ENCODE measurements at places on chromosomes 1 and 21.

GRCh38 chr21:45418301-45419071 is 13.5 kb downstream of the COL18A1 start:
- DNase-seq: no peak

DNA sequence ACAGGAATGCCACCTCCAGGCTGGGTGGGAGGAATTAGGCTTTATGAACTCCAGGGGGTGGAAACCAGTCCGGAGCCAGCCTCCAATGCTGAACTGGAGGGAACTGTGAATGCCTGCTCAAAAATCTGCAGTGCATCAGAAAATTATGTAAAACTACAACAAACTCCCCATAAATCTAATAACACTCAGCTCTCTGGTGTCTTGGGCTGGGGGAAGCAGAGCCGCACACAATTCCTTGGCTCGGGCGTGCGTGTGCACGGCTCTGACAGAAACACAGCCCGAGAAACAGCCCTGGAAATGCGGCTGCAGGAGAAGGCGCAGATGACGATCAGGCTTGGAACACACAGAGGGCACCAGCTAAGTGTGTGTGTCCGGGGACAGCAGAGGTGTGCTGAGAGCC is 127.6 kb upstream of the VAMP3 start:
- DNase-seq: no peak

GRCh38 chr1:6421266-6421665 is 1.5 kb upstream of the HES2 start:
- DNase-seq: no peak

DNA sequence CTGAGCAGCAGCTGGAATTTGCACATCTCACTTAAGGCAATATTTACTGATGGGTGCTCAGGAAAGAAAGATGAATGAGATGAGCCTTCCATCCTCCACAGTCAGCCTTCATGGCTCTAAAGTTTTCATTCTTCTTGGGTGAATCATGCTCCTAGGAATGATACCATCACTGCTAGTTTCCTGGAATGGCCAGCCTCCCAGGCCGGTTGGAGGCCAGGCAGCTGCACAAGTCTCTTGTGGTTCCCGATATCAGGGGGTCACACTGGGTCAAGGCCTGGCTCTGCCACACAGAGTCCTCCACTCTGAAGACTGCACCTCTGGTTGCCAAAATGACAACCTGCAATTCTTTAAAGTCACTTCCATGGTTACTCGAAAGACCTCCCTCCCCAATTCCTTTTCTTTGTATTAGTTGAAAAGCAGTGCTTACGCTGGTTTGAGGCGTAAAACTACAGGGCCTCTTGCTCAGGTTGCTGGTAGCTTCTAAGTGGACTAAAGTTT is 46.2 kb upstream of the PALMD start:
- no peak for DNase-seq

DNA sequence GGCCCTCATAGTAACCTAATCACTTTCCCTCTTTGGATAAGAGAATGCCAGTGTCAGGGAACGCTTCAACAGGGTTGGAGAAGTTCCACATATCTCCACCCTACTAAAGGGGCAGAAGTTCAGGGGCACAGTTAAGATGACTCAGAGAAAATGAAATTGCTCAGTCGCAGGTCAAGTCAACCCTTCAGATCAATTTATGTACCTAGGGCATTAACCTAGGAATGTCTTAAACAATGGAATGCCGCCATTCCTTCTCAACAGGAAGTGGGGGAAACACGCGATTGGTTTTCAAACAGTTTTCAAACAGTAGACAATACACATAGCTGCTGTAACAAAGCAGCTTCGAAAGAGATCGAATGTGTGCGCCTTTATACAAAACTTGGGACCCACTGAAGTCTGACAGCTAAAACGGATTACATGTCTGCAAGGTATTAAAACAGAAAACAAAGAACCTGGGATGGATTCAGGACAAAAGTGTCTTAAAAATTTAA is 897 bp downstream of the SLC25A24 start:
- no peak for DNase-seq

GRCh38 chr1:150553392-150554085 is 4.3 kb downstream of the ADAMTSL4 start:
- DNase-seq: no peak

GRCh38 chr1:244049162-244050013 is 1.7 kb upstream of the ZBTB18 start:
- peak; percentile 75 for DNase-seq

GRCh38 chr21:42624095-42624790 is 29.2 kb upstream of the PDE9A start:
- DNase-seq: no peak

DNA sequence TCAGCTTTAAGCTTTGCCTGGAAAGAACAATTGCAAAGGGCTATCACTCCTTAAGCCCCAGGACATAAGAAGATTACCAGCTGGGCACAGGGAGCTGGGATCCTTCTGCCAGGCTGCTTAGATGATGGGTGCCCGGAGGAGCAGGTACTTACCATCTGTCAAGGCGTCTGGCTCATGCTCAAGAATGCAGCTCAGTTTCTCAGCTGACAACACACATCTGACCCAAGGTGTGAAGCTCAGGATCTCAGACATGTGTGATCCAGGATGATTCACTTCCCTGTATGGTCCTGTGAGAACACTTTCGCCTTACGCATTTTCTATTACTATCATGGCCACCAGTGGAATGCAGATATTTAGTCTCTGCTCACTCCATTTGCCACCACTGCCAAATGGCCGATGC is 14.7 kb upstream of the DISC1 start:
- no peak for DNase-seq

- DNase-seq: no peak
Observed at GRCh38 chr1:181356505-181357340, 126.6 kb upstream of the CACNA1E start.

GRCh38 chr1:42958488-42959319 is at the start of gene SLC2A1:
TSS of gene SLC2A1 (minus strand) at chr1:42958868. CDS start at chr1:42958651, 217 bp downstream.
- peak; percentile 96 for DNase-seq

GRCh38 chr1:156901966-156902915 is 8.7 kb downstream of the PEAR1 start:
- no peak for DNase-seq

GRCh38 chr21:44969066-44969670 is 29.3 kb downstream of the SLX9 start:
- no peak for DNase-seq

GRCh38 chr1:226697929-226698544 is 41.0 kb downstream of the ITPKB start:
- no peak for DNase-seq

GRCh38 chr1:223695014-223695548 is 17.3 kb upstream of the CAPN2 start:
- no peak for DNase-seq

DNA sequence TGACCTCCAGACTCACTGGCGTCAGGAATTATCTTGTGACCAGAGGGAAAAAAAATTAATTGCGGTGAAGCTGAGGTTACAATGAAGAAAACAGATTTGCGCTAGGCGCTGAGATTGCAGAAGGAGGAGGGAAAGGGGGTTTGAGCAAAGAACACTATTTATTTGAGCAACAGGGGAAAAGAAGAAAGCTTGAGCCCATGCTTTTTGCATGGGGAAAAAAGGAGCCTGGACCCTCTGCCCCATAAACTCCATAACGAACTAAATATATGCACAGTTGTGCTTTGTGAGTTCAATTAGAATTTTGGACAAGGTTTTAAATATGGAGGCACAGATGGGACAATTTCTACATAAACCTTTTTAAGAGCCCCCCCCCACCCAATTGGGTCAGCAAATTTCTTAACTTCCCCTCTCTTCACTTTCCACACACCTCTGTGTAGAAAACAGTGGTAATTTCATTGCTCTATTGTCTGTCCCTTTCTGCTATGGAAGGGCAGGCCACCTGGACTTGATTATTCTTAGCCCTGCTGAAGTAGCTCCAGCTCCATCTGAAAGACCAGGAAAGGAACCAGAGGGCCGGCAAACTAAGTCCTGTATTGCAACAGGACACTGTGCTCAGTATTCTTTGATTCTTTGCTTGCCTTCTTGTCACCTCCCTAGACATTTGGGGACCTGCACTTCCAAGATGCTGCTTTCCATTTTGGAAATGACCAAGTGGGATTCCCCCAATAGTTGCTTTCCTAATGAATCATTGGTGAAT is 862 bp upstream of the ID3 start:
- no peak for DNase-seq

GRCh38 chr1:26696119-26696653 is 371 bp downstream of the ARID1A start:
- DNase-seq: no peak

GRCh38 chr1:32464716-32465577 is at the start of gene ZBTB8B:
TSS of gene ZBTB8B (plus strand) at chr1:32465072. CDS start at chr1:32470625, 5,553 bp downstream.
- DNase-seq: peak; percentile 33

- DNase-seq: no peak
Observed at GRCh38 chr1:43970502-43970901, 692 bp downstream of the DPH2 start.

- DNase-seq: no peak
Observed at GRCh38 chr1:200206761-200207160, 179.3 kb downstream of the NR5A2 start.

DNA sequence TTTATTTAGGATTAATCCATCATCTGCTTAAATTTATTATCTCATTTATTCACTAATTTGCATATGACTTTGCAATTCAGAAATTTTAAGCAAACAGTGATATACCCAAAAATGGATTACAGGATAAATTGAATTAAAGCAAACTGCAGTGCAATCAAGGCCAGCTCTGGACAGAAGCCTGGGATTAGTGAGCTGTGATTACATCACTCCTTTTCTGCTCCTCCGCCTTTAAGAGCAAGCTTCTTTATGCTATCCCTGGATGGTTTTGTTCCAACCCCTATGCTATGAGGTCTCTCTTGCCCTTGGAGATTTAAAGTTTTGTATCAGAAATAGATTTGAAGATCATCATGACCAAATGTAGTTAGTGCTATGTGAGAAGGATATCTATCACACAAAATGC is 32.6 kb downstream of the GPR52 start:
- DNase-seq: no peak

DNA sequence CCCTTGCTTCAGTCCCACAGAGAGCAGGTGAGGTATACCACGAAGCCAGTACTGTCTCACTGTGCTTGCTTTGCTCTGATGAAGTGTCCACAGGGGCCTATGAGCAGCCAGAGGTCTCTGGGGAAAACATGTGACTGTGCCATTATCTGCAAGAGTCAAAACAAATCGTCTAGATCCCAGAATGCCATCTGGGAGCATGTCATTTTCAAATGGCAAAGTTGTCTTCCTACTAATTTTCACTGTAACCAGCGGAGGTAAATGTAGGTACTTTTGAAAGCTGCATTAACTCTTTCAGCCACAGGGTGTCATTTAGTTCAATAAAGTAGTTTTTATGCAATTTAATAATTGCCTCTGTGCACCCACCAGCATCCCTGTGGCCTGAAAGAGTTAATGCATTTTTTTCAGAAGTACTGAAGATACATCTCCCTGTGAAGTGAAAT is 173.6 kb upstream of the SGIP1 start:
- DNase-seq: no peak

DNA sequence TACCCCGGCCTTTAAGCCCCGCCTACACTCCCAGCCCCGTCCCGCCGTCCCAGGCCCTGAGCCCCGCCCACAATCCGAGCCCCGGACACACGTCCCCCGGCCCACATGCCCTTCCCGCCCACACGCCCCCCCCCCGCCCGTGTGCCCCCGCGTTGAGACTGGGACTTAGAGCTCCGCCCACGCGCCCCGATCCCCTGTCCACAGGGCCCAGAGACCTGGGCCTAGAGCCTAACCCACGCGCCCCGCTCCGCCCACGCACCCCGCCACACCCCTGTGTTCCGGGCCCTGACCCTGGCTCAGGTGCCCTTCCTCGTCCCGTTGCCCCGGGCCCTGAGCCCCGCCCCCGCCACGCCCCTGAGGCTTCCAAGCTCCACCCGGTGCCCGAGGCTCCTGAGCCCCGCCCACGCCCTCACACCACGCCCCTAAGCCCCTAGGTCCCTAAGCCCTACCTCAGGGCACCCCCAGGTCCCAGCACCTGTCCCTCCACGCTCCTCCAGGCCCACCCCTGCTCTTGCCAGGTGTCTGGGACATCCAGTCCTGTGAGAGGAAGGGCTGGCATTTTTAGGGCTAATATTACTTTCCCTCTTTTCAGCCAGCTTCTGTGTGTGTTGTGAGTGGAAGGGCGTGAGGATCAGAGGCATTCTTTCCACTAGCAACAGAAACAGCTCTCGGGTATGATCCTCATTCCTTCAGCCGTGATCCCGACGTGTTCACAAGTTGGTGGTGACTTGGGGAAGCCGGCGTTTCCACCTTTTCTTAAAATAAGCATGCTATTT is 552 bp upstream of the GPR157 start:
- peak; percentile 82 for DNase-seq

DNA sequence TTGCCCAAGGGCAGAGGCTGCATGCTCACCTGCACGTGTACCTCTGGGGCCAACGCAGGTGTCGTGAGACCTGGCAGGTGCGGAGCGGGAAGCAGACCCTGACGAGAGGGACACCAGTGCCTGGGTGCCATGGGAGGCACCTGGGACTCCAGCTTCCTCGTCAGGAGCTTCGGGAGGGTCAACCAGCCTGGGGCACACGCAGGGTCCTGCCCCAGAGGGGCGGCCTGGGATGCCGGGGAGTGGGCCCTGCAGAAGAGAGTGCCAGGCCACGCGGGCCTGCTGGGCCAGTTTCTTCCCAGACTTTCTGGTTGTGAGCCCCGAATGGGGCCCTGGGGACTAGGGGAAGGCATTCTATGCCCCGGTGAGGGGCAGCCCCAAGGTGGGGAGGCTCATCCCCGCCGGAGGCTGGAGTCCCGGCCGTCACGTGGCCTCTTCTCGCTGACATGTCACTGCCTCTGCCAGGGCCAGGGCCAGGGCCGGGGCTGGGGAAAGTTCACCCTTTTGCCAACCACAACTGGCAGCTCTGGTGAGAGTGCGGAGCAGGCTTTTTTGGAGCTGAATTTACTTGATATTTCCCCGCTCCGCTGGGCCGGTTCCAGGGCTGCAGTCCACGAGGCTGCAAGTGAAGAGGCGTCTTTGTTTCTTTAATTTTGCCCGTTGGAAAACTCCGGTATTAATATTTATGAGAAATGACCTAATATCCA is 38.5 kb upstream of the ACTRT2 start:
- DNase-seq: no peak

GRCh38 chr1:164637461-164638375 is 78.7 kb downstream of the PBX1 start:
- DNase-seq: no peak

DNA sequence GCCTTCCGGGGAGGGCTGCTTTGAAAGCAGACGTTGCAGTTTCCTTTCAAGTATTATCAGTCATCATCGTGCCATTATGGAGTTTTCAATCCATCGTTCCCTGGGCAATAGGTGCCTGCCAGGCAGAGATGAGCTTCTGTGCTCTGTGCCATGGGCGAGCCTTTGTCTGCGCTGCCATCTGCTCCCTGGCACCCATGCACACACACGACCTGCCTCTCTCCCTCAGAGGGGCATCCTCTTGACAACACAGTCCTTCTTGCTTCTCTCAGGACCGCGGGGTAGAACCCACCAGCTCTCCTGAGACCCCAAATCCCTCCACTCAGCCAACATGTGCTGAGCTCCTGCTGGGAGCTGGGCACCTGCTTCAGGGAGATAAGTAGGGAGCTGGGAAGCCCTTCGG is 149.3 kb downstream of the HMGB4 start:
- DNase-seq: no peak

All from T-cell (primary cell).